ENCODE measurements at places on chromosomes 16 and 17. TPM values are rescaled to one million over a fixed set of nuclear protein-coding genes. Genes with fewer than 3 reads are reported as not detected.

The RPL13 gene
- polyA plus RNA-seq, result 1,903 TPM

- no peak for DNase-seq
These were observed 8.5 kb downstream of the DNAJA3 start for GRCh38 chr16:4433914-4434787.

The COPZ2 gene
- polyA plus RNA-seq, result 16.7 TPM

The HEXIM1 gene
- 46.1 TPM for polyA plus RNA-seq

DNA sequence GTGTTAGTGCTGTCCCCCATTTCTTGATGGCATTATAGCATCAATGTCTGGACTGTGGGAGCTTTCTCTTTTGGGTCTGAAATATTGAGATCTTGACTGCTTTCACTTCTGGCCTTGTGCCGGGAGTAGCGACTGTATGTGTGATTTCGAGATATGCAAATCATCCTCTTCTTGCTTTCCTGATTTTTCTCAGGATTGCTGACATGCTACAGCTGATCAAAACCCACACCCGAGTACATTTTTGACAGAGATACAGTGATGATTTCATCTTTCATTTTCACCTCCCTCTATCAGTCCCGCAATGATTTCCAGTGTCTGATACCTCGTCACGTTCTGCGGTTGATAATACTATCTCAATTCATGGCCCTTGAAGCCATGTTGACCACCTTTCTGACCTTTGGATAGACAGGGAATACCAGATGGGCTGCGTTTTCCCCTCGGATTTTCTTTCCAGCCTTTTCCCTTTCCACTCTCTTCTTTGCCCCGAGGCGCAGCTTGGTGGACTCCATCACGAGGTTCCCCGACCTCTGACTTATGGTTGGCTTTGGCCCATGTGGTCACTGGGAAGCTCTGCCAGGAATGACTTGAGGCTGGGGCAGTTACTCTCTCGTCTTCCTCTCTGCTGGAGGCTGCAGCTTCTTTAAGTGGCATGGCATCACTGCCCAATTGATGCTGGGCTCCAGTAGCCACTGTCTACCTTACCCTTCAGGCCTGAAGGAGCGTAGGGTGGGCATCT is 184.4 kb downstream of the SNX29 start:
- DNase-seq, result no peak

The CKLF gene
- polyA plus RNA-seq, result 34.0 TPM

DNA sequence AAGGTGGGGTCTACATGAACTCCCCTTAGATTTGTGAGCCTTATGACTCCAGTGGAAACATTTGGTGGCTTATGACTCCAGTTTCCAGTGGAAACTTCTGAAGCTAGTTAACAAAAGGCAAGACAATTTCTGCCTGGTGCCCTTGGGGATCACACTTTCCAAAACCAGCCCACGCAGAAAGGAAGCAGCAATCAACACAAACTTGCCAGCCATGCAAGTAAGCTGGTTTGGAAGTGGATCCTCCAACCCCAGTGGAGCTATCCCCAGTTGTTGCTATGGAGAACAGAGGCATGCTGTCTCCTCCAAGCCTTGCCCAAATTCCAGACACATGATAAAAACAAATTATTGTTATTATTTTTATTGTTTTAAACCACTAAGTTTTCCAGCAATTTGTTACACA is 130.9 kb downstream of the CDH11 start:
- no peak for DNase-seq

The GUCY2D gene
- polyA plus RNA-seq, result 0.34 TPM

DNA sequence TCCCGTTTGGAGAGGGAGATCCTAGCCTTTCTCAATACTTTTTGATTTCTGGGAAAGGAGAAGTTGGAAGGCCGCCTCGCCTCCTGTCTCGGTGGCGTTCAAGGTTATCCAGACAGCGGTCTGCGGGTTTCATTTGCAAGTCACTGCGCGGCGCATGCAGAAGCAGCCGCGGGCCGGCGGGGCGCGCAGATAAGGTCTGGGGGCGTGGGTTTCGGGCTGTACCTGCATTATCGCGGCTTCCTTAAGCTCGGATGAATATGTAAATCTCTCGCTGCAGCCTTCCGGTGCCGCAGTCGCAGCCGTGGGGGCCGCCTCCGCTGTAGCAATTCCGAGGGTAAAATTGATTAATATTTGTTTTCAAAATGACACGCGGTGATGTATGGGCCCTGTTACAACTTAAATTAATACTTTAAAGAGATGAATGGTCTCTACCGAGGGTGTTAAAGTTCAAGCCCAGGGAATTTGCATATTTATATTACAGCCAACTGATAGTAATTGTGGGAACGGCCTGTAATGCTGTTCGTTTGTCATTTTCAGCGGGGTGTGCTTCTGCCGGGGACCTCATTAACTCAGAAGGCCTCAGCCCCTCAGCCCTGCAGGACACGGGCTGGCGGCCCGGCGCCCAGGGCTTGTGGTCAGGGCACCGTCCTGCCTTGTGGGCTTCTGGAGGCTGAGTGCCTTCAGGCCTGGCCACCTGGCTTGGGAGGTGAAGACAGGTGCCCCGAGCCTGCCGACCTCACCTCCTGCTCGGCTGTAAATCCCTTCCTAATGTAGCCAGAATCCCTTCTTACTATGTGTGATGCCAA is 99.4 kb downstream of the CYLD start:
- DNase-seq, result no peak

The SLC22A31 gene
- polyA plus RNA-seq, result 0.60 TPM

GRCh38 chr17:27240086-27240801 is 53.7 kb upstream of the WSB1 start:
- DNase-seq, result no peak

- DNase-seq, result no peak
These were observed 149.3 kb upstream of the GSE1 start for GRCh38 chr16:85463672-85464382.

GRCh38 chr16:20875355-20875650 is 24.9 kb downstream of the DCUN1D3 start:
- no peak for DNase-seq

The FMNL1 gene
- polyA plus RNA-seq, result 6.8 TPM

The TEKT3 gene
- polyA plus RNA-seq, result 3.0 TPM

DNA sequence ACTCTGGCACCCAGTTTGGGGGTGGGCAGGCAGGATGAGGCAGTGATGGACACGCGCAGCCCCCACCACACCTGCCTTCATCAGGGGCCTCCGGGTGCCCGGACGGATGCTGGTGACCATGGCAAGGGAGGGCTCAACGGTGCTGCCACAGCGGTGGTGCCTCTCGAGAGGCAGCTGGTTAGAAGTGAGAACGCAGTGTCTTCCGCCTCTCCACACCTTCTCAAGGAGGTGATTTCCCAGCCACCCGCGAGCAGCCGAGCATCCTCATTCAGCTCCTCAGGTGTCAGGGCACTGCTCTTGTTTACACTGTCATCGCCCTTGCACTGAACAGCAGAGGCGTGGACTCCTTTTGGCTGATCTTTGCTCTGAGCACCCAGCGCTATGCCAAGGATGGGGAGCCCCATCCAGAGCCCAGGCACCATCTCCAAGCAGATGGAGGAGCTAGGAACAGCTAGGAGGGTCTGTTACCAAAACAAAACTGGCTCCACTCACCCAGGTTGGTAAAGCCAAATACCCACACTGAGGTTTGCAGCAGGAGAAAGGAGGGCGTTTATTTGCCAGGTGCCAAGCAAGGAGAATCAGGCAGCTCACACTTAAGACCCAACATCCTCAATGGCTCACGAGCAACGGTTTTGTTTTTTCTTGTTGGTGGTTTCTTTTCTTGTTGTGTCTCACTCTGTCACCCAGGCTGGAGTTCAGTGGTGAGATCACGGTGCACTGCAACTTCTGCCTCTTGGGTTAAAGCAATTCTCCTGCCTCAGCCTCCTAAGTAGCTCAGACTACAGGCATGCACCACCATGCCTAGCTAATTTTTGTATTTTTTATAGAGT is 174.3 kb upstream of the TNRC6C start:
- no peak for DNase-seq

DNA sequence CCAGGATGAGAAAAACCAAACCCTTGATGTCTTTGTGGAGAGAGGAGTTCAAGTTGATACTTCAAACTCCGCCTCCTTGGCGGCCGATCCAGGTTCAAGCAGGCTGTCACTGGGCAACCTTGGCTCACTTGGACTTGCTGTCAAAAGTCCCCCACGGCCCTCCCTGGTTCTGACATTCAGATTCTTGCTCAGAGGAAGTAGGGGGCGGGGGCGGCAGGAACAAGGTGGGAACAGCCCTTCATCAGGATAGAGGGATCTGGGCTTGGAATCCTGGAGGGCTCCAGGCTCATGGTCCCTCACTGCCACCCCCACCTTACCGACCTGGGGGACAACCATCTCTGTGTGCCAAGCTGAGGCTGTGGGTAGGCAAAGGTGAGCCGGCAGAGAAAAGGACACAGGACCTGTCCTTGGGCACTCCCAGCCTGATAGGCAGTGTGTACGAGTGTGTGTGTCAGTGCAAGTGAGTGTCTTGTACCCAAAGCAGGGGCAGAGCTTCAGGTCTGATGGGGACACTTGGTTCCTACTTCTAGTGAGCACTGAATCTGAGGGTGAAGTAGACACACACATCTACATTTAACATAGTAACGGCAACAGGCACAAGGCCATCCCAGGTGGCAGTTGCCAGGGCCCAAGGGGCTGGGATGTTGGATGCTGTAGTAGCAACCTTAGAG is 6.6 kb upstream of the TSPOAP1 start:
- no peak for DNase-seq

The SLC47A2 gene
- polyA plus RNA-seq, result 6.5 TPM

- DNase-seq, result no peak
These were observed 35.4 kb upstream of the ARL4D start for GRCh38 chr17:43363181-43363925.

DNA sequence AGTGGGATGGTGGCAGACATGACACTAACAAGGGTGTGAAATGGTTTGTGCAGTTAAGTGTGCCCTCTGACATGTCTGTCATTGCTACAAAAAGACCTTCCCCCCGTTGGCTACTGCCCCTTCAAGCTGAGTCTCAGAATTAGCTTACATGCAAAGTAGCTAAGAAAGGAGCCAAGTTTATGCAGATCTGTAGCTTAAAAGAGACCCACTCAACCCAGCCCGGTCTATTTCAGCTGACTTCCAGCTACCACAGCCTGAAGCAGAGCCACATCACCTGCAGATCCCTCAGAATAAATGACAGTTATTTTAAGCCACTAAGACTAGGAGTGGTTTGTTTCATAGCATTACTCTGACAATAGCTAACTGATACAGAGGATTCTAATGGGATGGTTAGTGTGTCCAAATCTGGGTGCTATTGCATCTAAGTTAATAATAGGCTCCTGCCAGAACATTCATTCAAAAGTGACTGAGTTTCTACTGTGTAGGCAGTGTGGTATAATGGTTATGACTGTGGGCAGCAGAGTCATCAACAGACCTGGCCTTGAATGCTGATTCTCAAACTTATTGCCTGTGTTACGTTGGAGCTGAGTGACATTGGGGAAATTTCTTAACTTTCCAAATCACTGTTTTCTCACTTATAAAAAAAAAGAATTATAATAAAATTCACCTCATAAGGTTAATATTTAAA is 11.7 kb downstream of the C17orf67 start:
- DNase-seq, result no peak

The IL34 gene
- 1.0 TPM for polyA plus RNA-seq

GRCh38 chr16:58336332-58337089 is 41.7 kb upstream of the PRSS54 start:
- DNase-seq, result peak; percentile 77

The KRTAP4-3 gene
- polyA plus RNA-seq, result not detected

- no peak for DNase-seq
These were observed 32.0 kb upstream of the ENDOV start for GRCh38 chr17:80382956-80383355.

The GDPD3 gene
- polyA plus RNA-seq, result 17.5 TPM

- DNase-seq, result no peak
These were observed 27.6 kb downstream of the MAP3K3 start for GRCh38 chr17:63649813-63650212.

The TCAP gene
- 1.1 TPM for polyA plus RNA-seq

DNA sequence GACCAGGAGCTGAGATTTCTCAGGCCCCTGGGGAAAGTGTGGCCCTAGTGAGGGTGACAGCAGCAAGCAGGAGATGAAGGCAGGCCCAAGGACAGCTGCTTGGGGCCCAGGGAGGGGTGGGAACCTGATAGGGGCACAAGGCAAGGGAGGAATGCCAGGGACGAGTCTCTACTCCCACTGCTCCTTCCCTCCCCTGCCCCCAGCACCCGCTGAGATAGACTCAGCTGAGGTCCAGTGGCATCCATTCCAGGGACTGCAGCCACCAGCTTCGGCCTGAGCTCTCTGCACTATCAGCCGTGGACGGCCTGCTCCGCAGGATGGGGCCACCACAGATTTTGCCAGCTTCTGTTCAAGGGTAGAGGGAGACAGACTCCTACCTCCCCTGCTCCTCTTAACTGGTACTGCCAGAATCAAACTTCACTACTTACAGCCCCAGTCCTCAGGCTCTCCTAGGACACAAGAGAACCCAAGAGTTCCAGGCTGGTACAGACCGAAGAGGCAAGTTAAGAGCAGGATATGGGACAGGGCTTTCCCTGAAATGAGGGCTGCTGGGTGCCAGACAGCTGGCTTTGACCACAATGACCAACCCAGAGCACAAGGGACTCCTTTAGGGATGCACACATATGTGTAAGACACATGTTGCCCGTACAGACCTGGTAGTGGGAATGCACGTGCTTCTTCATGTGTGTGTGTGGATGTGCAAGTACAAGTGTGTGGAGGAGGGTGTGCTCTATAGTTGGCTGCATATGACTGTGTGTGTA is 5.5 kb downstream of the CACNB1 start:
- no peak for DNase-seq

DNA sequence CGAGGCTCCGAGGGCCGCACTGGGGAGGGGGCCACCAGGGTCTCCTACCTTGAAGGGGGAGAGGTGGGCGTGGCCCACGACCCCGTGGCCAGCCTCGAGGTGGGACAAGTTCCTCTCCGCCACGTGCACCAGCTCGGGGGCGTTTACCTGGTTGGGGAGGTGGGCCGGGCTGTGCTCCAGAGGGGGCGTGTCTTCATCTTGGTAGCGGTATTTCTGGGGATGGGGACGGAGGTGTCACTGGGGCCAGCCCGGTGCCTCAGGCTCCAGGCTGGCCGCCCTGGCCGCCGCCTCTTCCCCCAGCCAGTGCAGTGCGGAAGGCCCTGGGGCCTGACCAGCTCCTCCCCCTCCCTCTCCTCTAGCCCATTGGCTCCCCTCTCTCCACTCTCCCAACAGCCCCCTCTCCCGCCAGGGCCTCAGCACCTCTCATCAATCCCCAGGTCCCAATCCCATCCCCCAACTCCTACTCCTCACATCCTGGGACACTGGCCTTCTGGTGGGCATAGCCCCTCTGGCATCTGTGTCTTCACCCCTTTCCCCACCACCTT is 11.5 kb downstream of the DLG4 start:
- no peak for DNase-seq

DNA sequence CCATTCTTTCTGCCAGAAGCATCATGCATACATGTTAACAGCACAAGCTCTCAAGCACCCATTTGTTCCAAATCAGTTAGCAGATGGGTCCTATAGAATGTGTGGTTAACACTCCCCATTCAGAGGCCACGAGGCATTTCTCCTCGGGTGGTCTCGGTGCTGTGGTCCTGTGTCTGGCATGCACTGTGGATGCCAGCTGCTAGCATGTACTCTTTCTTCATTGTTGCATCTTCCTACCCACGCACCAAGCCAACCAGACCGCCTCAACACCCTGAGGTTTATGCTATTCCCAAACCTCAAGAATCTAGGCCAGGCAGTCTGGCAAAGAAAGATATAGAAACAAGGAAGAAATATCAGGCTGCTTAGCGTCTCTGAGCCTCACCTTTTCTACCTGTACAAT is 27.8 kb upstream of the MRTFB start:
- no peak for DNase-seq
